ENCODE measurements at places on chromosomes 3 and 15.

DNA sequence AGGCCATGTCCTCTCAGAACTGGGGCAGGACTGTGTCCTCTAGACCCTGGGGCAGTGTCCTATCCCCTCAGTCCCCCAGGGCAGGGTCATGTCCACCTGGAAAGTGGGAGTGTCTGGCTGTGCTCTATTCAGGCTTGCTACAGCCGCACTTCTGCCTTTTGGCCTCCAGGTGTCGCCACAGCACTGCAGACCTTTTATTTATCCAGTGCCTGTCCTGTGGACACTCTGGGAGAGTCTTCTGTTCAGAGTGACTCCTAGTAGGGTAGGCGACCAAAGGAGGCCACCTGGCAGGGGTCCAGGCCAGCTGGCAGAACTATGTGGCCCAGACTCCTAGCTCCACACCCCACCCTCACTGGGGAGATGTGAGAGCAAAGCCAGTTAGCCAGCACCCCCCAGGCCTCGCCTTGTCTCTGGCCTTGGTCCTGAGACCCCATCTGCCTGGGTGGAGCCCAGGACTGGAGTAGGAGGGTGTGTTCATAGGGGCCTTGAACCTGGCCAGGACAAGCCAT lies 3.9 kb downstream of the TMIE start:
- DNase-seq = peak; percentile 65

DNA sequence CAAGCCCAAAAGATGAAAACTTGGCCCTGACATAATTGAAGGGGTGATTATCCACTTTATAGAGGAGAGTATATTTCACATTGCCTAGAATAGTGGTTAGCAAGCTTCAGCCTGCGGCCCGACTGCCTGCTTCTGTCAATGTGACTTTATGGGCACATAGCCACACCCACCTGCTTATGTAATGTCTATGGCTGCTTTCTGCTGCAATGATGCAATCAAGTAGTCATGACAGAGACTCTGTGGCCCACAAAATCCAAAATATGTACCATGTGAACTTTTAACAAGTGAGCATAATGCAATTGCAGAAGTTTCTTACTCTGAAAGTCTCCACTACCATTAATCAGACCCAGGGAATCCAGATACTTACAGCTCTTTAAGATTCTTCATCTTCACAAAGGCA lies 103.1 kb downstream of the LRIG1 start:
- no peak for DNase-seq

- DNase-seq = no peak
Observed at GRCh38 chr3:55243678-55244077, 243.4 kb downstream of the WNT5A start.

DNA sequence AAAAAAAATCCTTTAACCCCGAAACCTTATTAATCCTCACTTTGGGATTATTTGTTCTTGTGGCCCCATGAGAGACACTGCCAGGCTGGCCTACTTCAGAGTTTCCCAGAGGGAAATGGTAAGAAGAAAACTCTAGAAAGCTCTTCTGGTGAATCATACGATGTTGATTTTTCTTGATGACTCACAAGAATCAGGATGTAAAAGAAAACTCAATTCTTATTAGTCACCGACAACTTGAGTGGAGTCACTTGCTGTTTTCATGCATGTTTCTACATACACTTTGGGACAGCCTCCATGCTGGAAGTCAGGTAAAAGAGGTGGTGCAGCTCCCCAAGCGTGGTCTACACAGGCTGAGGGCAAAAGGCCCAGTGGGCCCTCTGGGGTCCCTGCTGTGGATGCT lies 42.8 kb downstream of the MYO5C start:
- DNase-seq = peak; percentile 94

DNA sequence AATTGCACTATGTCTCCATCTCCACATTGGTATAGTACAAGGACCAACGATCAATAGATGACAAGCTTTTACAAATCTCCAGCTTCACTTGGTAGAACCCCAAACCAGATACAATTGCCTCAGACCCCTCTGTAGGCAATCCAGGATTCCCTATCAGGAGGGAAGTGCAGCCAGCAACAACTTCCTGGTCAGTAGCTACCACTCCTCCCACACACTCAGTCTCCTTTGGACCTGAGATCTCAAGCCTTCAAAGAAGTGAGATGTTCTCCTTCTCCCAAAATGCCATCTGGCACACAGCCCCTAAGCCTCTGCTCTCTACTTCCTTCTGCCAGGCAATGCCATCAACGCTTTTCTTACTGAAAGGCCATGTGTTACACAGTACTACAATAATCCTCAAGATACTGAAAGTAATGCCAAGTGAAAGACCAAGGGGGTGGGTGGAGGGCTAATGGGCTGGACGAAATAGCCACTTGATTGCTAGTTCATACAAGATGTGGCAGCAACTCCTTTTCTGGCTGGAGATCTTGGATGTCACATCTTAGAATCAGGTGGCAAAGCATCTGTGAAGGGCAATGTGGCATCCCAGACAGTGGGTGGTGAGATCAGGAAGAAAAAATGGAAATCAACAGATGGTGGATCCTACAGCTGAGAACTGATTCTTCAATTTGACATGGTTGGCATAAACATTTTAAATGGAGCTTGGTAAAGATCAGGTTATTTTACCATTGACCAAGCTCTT lies 75.3 kb upstream of the ACP3 start:
- no peak for DNase-seq

DNA sequence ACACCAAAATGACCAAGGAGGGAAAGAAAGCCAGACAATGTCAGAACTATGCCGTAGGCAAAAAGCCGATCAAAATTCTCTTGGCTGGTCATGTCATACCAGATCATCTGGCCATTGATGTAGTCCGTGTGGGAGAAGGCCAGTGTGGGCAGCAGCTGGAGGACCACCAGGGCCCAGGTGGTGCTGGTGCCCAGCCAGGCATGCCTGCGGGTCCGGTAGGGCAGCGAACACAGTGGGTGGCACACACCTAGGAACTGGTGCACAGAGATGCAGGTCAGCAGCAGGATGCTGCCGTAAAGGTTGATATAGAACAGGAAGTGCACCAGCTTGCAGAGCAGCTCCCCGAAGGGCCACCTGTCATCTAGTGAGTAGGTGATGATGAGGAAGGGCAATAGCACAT lies 39.5 kb downstream of the MFSD1 start:
- no peak for DNase-seq

DNA sequence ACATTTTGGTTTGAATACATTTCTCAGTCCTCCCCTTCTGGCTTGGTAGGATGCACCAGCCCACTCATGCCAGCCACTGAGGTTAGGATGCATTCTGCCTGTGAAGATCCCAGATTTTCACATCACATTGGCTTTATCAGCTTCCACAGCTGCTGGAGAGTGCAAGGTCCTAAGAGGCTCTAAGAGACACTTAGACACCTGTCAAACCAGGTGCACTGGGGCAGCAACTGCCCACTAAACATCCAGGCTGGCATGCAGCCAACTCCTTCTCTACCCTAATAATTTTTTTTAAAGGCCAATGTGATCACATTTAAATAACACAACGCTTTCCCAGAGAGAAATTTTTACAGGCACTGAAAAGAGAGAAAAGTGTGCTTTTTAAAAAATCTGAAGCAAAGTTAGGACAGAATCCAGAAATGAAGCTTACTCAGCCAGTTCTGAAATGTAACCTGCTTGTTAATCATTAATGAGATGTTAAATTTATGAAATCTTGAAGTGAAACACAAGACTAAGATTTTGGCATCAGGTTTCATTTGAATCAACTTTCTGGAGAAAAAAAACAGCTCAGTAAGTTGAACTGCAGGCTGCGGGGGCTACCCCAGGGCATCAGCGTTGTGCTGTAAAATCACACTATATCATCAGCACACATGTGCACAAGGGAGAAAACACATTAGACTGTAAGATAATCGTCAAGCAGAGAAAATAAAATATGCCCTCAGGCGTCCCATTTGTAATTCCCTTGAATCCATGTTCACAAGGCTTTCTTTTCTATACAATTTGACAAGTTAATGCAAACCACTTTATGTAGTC lies 312.9 kb downstream of the ZBBX start:
- no peak for DNase-seq

- DNase-seq = no peak
Observed at GRCh38 chr3:57582474-57583168, 14.5 kb downstream of the ARF4 start.

- DNase-seq = no peak
Observed at GRCh38 chr15:40618906-40619305, 24.9 kb downstream of the KNL1 start.

GRCh38 chr15:32794973-32795372 lies 77.2 kb downstream of the GREM1 start:
- no peak for DNase-seq

All from astrocyte of the spinal cord (primary cell).